ENCODE measurements at places on chromosomes 12 and 14.
A peak's percentile ranks its signal among the peaks of the same experiment; 100 is the strongest.

DNA sequence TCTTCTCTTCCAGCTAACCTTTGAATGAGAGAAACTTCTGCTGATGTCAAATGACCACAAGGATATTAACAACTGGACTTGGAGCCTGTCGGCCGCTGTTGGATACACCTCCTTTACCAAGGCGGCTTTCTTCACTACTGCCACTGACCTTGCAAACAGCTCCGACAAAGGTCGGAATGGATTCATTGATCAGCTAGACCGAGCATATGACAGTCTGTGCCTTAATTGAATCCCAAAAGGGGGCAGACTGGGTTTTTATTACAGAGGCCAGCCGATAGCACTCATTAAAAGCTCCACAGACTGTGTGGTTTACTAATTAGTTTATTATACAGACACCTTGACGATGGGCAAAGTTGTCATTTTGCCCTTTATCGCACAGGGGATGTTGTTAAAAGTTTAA lies 394.5 kb downstream of the RERGL start:
- DNase-seq, result no peak

DNA sequence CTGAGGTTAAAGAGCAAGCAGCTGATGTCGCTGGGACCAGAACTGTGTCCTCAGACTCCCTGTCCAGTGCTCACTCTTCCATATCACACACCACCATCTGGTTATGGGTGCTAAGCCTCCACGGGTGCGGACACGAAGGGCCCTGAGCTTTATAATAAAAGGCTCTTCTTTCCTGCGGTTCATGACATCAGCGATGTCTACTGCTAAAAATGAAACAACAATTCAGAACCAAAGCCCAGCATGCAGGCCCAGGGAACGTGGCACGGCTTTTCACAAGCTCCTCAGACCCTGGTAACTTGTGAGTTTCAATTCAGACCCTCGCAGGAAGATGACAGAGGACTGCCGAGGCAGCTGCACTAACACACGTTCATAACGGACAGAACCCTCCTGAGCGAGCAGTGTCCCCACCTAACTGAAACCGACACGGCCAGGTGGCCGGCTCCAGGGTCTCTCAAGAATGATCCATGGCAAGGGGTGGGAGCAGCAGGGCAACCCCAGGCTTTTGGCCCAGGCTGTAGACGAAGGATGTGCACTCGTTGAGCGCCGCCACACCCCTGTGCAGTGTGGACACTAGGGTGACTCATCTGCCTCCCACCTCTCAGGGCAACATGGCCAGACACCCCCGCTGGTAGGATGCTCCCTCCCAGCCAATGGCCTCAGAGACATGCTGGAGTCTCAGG lies 180.3 kb downstream of the CALM1 start:
- no peak for DNase-seq

DNA sequence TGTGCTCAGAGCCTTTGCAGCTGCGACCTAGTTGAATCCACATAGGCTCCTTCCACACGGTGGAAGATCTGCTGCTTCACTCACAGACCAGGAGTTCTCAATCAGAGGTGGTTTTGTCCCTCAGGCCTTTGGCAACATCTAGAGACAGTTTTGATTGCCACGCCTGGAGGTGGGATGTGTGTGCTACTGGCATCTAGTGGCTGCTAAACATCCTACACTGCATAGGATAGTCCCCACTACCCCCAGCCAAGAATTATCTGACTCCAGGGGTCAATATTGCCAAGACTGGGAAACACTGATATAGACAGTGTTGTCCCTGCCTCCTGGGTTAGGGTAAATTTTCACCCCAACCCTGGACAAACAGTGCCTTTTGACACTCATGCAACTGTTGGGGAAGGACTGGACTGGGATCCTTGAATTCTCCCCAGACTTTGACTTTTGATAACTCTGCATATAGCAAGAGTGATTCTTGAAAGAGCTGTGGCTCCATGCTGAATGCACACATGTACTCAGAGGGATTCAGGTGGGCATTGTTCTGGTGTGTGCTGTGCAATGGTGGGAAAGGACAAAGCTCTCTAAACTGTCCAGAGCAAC lies 39.8 kb downstream of the BAZ2A start:
- DNase-seq, result peak; percentile 77

GRCh38 chr12:40794087-40794486 lies 101.8 kb downstream of the CNTN1 start:
- DNase-seq, result no peak

DNA sequence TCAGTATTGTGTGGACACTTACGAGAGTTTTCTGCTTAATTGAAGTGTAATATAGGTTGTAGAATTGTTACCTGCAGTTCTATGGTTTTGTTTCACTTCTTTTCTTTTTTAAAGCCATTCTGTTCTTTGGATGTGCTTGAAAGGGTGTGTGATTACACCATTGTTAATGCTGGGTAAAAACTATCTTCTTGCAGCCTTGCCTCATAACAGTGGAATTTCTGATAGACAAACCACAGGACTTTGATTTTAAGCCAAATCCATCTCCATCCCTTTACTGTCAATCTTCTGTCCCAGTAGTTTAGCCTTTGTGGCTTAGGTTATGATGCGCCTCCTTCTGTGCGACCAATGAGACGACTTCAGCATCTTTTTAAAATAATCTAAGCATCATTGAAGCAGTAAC lies 182.3 kb downstream of the PELI2 start:
- no peak for DNase-seq

DNA sequence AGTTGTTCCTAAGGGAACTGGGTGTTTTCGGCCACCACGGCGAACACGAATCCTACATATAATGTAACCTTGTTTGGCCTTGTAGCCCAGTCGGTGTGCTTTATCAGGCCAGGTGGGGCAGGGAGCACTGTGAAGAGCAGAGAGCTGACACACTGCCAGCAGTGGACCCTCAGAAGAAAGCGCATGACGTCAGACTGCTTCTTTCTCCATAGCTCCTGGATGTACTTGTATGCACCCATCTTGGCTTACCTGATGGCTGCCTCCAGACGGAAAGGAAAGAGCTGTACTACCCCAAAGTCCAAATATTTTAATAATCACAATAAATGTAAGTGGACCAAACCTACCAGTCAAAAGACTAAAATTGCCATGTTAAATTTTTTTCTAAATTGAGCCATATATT lies 31.3 kb upstream of the GSC start:
- DNase-seq, result no peak

- DNase-seq, result no peak
Measured at GRCh38 chr12:47805417-47805816, 14.3 kb downstream of the HDAC7 start.

DNA sequence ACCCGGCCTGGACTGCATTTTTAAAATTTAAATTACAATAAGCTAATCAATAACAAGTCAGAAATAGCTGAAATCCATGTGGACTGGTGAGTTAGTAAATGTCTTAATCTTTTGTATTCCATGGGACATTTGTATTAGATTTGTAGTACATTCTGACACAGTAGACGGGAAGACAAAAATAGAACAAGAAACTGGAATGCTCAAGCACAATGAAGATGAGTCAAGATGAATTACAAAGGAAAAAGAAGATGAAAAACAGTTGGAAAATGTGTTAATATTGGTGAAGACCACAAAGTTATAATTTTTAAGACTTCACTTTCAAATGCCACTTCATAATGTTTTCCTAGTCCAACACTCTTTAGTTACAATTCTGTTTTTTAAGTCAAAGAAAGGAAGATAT lies 97.8 kb upstream of the FERMT2 start:
- no peak for DNase-seq

- DNase-seq, result no peak
Measured at GRCh38 chr14:65838565-65838964, 426.0 kb downstream of the FUT8 start.
